ENCODE measurements at places on chromosomes 16 and 17. TPM values are rescaled to one million over a fixed set of nuclear protein-coding genes. Genes with fewer than 3 reads are reported as not detected.

PRSS8 gene
- 48.3 TPM for total RNA-seq

KIAA0753 gene
- total RNA-seq, result 4.9 TPM

USP36 gene
- total RNA-seq, result 38.3 TPM

RDM1 gene
- not detected for total RNA-seq

ABI3 gene
- 1.3 TPM for total RNA-seq
